Heart right ventricle (tissue), 16 donors: ENCODE measurements at places on chromosomes 3 and 15. TPM values are rescaled to one million over a fixed set of nuclear protein-coding genes. Genes with fewer than 3 reads are reported as not detected.

Gene DOCK3
- total RNA-seq, result 4.6 TPM

Gene HHATL
- 412 TPM for total RNA-seq

Gene SNRPA1
- total RNA-seq, result 33.5 TPM

Gene GPR160
- 0.79 TPM for total RNA-seq

Gene IL17RD
- 6.2 TPM for total RNA-seq

- DNase-seq, result no peak
Measured at GRCh38 chr15:62054979-62055378, 5.3 kb downstream of the VPS13C start.

Gene FEM1B
- total RNA-seq, result 53.2 TPM

GRCh38 chr15:61612111-61612510, 383.0 kb upstream of the RORA start:
- no peak for DNase-seq

GRCh38 chr3:110391640-110392395, 679.8 kb upstream of the NECTIN3 start:
- no peak for DNase-seq
